ENCODE measurements at places on chromosomes 16 and 17.

DNA sequence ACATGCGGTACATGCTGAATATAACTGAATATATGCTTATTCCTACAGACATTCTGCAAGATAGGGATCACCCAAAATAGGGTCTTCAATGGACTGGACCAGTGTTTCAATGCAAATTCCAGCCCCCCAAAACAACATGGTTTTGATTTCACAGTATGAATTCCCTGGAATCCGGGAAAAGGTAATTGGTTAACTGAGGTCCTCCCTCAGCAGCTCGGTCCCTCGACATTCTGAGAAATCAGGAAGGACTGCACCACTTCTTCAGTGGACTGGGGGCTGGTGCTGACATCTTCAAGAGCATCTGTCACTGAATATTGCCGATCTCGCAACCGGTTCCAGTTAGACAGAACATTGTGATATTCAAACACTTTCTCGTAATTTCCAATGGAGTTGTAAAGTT lies 25.1 kb downstream of the CHCT1 start:
- DNase-seq = no peak

GRCh38 chr16:72902206-72902605 lies 145.7 kb downstream of the ZFHX3 start:
- DNase-seq = no peak

GRCh38 chr16:31435341-31436220 lies 7.0 kb downstream of the ZNF843 start:
- no peak for DNase-seq

GRCh38 chr16:74487634-74488495 lies 66.6 kb upstream of the CLEC18B start:
- no peak for DNase-seq

DNA sequence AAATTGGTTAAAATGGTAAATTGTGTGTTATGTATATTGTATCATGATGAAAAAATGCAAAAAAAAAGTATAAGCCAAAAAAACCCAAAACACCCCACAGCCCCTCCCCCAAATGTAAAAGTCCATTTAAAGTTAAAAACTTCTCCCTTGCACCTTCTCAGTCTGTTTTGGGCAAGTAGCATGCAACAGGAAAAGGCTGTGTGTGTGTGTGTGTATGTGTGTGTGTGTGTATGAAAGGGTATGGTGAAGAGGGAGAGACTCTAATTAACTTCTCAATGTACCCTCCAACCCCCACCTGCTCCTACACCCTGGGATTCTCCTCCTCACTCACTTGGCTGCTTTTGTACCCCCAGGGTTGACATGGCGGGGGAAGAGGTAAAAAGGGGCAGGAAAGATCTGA lies 9.2 kb upstream of the GGT6 start:
- DNase-seq = no peak

Measured in vagina (tissue), 2 donors.